NCI-H1930 (cell line): ENCODE measurements at places on chromosomes 2 and 18.
A peak's percentile ranks its signal among the peaks of the same experiment; 100 is the strongest.

GRCh38 chr2:236887531-236887930, 198.2 kb upstream of the COPS8 start:
- no peak for DNase-seq

DNA sequence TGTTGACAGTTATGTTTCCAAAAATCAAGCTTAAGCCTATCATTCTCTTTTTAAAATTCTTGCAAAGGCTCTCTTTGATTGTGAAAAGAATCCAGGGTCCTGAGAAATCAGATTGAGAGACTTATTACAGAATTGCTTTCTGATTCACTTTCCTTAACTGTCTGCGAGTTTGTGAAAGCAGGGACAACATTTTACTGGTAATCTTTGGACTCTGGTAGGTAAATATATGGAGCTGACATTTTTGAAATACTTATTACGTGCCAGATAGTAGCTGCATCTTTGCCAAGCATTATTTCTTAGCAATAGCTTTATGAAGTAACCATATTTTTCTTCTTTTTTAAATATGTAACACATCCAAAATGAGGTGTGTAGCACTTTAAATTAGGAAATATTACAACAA, 570.9 kb downstream of the CMPK2 start:
- no peak for DNase-seq

DNA sequence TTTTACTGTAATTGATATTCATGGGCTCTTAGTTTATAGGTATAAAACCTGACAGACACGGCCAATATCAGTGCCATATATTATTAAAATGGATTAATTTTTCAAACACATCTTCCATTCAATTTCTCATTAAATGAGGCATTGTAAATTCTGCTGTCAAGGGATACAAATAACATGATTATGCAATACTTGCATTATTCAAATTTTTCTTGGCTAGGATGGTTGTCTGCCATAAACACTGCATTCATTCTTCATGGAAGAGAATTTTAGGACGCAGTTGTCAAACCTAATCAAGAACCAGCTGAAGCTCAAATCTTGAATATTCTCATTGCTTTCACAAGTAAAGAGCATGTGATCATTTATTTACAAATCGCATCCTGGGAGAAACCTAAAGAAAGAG, 255.6 kb downstream of the RDH14 start:
- no peak for DNase-seq

DNA sequence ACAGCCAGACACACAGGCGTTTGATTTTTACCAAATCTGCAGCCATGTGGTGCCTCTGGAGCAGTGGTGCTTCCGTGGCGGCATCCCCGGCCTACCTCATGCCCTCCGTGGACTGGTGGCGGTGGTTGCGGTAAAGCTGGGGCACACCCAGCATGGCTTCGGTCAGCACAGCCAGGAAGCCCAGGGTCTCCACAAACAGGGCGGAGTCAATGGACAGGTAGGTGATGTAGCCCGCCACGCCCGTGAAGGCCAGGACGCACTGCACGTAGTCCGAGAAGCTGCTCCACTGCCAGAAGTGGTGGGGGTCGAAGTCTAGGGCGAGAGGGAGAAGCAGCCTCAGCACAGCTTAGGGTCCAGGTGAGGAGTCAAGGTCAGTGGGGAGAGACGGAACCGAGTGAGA, 32.4 kb downstream of the SLC66A2 start:
- no peak for DNase-seq

DNA sequence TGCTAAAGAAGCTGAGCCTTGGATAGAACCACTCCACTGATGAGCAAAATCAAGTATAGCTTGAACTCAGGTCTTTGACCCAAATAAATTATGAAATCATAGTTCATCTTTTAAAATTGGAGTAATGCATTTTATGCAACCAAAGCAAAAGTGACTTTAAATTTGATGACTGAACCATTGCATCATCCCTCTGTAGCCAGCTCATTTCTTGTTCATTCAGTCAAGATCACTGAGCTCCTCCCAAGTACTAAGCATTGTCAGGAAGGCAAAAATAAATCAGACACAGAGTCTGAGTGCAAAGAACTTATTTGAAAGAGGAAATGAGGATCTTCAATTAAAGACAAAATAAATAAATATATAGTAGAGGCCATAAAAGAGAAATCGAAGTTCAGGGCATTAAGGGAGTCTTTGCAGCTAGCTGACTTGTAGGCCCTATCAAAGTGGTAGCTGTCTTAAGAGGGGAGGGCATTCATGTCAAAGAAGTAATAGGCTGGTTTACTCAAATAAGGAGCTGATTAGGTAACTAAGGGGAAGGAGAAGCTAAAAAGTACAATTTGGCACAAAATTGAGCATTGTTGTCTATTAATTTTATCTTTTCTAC, 411.8 kb downstream of the MTX2 start:
- no peak for DNase-seq

- no peak for DNase-seq
Measured at GRCh38 chr2:168454737-168455644, 1.1 kb upstream of the CERS6 start.

DNA sequence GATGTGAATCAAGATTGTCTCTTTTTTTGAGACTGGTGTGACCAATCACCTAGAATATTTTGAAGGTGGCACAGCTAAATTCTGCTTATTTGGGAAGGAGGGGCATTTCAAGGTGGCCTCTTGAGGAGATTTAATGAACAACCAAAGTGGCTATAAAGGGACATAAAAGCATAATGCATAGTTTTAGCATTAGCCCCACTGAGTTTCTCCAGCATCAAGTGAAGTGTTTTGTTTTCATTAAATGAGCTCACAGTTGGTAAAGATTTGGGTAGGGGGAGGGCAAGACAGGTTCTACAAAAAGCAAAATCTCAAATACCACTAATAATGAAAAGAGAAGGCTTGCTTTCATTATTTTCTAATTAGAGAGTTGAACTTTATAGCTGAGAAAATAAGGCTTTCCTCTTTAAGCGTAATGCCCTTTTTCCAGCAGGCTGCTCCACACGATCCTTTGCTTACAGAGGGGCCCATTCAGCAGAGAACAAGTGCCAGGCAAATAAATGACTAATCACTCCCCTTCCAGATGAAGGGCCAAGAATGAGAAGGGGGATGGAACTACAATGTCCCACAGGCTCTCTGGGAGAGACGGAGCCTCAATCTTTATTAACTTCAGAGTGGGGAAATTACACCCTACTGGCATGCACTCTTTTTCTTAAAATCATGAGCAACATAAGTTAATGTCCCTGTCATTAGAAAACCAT, 35.9 kb downstream of the LHCGR start:
- DNase-seq: no peak

GRCh38 chr2:181366675-181367175, 90.5 kb upstream of the ITGA4 start:
- DNase-seq: no peak

- no peak for DNase-seq
Measured at GRCh38 chr2:168166902-168167510, 80.4 kb downstream of the STK39 start.

- no peak for DNase-seq
Measured at GRCh38 chr2:94999431-94999883, 26.1 kb upstream of the MAL start.

GRCh38 chr2:118878531-118879149, 31.2 kb upstream of the EN1 start:
- DNase-seq: no peak

- DNase-seq: no peak
Measured at GRCh38 chr2:234026693-234027254, 23.7 kb upstream of the SPP2 start.

DNA sequence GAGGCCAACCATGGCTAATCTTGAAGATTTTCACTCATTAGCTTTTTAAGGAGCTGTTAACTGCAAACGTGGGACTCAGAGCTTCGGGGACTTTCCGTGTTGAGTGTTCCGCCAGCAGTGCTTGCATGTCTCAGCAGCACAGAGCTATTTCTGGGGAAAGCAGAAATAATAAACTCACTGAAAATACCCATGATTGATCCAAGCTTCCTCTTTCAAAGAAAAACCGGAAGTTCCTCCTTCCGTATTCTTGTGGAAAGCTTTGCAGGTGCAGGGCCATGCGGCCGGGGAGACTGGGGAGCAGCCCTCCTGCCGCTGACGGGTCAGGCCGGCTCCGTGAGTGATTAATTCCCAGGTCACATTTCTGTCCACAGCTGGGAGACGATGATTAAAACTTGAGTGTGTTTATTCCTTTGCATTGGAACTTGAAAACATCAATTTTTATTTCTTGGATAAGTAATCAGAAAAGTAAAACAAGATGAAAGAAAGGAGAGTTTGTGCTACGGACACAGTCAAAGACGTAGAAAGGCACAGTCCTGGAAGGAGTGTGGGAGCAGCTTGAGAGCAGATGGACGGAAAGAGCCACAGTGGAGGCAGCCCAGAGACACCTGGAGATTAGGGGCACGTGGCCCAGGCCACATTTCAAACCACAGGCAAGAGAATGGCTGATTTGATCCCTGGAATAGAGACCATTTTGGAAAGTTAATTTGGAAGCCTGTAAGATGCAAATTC, 54.2 kb upstream of the CTDP1 start:
- no peak for DNase-seq

GRCh38 chr2:98164256-98164655, 77.3 kb downstream of the VWA3B start:
- DNase-seq: no peak

- DNase-seq: no peak
Measured at GRCh38 chr18:78543201-78543725, 436.4 kb upstream of the SALL3 start.

DNA sequence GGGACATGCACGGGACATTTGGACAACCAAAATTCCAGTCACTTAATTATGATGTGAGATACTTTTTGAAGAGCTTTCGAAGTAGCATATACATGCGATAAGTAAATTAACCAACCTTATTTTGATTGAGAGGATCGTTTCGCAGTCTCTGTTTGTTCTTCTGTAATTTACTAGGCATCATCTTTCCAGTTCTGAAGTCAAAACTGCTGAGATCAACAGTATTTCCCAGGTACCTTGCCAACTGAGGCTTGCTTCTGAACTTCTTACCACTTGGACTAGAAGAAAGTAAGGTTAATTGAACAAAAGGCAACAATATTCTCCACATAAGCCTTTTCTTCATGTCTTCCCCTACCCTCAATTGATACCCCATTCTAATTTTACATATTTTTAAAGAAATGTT, 19.6 kb downstream of the MBD2 start:
- DNase-seq: no peak

- DNase-seq: no peak
Measured at GRCh38 chr2:38615237-38615636, 12.5 kb upstream of the HNRNPLL start.

- no peak for DNase-seq
Measured at GRCh38 chr2:48725696-48726494, 29.6 kb downstream of the LHCGR start.

- no peak for DNase-seq
Measured at GRCh38 chr2:149972066-149972465, 384.5 kb upstream of the MMADHC start.

DNA sequence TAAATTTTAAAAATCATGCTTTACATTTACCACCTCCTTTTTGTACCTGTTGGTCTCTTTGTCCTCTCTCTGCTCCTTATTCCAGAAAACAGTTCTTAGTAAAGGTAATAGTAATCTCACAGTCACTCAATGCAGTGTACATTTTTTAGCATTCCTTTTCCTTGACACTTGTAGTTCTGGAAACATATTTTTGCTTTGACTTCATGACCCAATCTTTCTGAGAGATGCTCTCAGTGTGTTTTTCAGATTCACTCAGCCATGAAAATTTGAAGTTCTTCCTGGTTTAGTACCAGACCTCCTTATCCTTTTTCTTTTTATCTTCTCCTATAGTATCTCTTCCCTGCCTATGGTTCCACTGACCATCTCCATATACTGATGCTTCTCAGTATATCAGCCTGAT, 747.5 kb upstream of the ZEB2 start:
- DNase-seq: no peak

- DNase-seq: no peak
Measured at GRCh38 chr2:64781711-64782390, 128.1 kb upstream of the SERTAD2 start.

- no peak for DNase-seq
Measured at GRCh38 chr2:107362993-107363392, 463.7 kb upstream of the RGPD4 start.

- DNase-seq: no peak
Measured at GRCh38 chr2:168155680-168156079, 91.7 kb downstream of the STK39 start.

DNA sequence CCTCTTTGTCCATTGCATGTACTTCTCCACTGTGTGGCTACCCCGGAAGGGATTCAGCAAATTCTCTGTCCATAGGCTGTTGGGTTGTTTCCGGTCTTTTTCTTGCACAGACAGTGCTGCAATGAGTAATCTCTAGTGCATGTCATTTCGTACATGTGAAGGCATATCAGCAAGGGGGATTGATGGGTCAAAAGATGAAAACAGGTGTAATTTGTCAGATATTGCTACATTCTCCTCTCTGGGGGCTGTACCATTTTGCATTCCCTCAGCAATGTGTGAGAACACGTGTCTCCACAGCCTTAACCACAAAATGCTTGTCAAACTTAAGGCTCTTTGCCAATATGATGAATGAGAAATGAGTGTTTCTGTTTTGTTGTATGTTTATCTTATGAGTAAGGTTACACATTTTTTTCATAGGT, 60.5 kb downstream of the KLHL29 start:
- DNase-seq: no peak

GRCh38 chr2:213723707-213724106, 439.4 kb downstream of the SPAG16 start:
- no peak for DNase-seq

DNA sequence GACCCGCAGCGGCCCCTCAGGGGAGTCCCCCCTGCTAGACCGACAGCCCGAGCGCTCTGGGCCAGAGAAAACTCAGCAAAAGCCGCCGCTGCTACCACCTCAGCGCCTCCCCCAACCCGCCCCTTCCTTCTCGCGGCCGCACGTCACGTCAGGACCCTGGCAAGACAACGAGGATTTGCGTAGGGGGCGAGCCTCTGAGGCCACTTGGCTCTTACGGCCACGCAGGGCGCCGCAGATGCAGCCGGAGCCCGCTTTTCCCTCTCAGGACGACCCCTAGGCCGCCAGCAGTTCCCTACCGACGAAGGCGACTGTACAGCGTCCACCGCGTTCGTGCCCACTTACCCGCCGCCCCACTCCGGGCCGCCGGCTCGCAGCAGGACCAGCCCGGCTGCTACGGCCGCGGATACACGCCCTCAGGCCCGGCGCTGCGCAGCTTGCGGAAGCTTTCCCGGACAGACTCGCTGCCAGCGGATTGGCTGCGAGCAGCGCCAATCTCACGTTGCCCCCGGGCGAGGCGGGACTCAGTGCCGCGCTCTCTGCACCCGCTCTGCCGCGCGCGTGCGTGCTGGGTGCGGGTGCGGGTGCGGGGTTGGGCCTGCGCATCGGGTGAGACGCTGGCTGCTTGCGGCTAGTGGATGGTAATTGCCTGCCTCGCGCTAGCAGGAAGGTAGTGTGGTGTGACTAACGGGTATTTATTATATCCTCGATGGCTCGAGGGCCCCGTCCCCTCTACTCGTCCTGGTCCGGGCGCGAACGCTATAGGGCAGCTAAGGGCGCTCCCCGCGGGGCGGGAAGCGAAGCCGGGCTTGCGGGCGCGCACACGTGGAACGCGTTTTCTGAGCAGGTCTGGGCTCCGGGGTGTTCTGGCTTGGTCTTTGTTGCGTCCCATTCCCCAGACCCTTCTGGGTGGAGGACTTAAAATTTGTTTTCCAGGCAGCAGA, at the start of the genes ORMDL1 and PMS1:
TSS of gene ORMDL1 (minus strand) at position 413 of the 941 bp plus-strand sequence. CDS start 1,744 bp downstream, outside the sequence.
TSS of gene PMS1 (plus strand) at position 524 of the 941 bp plus-strand sequence. CDS start 7,360 bp downstream, outside the sequence.
- DNase-seq: peak; percentile 93
